Progenitor cell of endocrine pancreas (in vitro differentiated cells): ENCODE measurements at places on chromosomes 12 and 14.
A peak's percentile ranks its signal among the peaks of the same experiment; 100 is the strongest.

- DNase-seq, result no peak
Observed at GRCh38 chr12:6074427-6074826, 50.0 kb downstream of the VWF start.

- no peak for DNase-seq
Observed at GRCh38 chr12:118356809-118357256, 15.9 kb downstream of the TAOK3 start.

- peak; percentile 71 for DNase-seq
Observed at GRCh38 chr12:30926243-30927221, at the start of gene TSPAN11. Gene TSPAN11, plus strand, starts transcription at chr12:30926748. Its CDS starts 27,244 bp downstream, at chr12:30953992.

DNA sequence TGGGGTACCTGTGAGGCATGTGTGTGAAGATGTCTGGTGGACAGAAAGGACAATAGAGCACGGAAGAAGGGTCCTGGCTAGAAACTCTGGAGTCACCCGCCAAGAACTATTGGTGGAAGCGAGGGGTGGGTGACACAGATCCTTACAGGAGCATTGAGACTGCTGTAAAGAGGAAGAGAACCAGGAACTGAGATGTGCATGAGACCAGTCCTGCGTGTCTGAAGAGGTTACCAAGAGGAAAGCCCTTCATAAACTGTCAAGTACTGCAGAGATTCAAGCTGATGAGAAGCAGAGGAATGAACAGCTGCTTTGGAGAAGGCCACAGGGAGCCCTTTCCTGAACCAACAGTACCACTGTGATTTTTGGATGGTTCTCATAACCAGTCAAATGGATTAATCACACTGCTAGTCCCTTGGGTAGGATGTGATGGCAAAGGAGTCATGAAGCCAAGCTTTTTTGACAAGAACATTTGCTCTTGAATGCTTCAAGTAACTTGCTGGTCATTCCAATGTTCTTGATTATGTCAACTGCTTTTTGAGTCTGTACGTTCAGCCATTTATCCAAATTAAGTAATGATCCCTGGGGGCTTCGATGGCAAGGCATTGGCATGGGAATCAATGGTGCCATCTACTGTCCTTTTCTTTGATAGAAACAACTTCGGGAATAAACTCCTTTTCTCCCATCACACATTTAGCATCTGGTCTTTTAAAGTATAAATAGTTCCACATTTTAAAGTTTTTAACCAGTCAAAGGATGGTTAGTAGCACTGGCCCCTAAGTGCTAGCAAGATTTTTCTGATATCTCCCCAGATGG is 42.9 kb downstream of the GPR135 start:
- no peak for DNase-seq

GRCh38 chr14:64995291-64995690 is 8.6 kb downstream of the FNTB start:
- no peak for DNase-seq

DNA sequence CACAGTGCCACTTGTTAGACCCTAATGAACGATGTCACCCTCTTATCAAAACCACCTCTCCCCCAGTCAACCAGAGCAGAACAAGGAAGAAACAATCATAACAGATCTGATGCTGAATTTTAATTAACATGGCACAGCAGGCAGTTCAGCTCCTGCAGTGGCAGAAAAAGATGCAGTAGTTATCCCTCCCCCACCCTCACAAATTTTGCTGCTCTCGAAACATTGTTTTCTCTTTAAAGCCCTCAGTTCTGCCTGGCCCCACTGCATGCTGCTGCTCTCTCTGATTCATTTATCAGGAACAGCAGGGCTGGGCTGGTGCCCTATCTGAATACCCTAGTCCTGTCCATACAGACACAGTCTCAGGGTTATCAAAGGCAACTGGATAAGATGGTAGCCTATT is 12.2 kb downstream of the CCDC175 start:
- DNase-seq, result no peak

GRCh38 chr14:63993992-63994391 is 141.2 kb downstream of the SYNE2 start:
- DNase-seq, result no peak

DNA sequence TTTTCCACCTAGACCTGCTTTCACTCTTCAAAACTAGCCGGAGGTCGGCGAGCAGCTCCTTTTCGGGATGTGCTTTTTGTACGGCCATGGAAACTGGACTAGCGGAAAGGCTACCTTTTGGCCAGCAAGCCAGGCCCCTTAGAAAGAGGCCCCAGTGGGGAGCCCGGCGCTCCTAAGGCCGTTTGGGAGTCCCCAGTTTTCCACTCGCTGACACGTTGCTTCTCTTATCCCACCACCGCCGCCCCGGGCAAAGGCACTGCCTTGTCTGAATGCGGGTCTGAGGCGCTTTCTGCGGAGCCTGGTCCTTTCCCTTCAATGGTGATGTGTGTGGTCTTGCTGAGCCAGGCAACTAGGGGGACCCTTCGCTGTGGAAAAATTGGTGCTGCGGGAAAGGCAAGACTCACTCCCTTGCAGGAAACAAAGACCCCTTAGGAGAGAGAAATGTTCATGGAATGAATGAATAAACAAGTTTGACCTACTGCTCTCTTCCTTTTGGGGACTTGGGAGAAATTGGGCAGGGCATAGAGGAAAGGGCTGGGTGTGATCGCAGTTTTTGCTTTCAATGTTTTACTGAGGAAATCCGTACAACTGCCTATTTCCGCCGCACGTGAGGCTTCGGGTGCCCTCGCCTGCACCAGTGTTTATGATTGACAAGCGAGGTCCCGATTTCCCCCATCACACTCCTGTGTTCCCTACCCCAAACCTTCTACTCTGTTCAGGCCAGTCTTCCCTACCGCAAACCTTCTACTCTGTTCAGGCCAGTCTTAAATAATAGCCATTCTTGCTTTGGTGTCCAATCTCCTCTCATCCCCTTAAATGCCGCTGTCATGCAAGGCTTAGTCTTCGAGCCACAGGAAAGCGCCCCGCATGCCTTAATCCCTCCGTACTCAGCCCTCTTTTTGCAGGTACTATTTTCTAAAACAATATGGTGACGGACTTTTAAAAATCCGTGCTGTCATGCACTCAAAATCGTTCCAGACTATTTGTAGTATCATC is 1.0 kb upstream of the SLC38A2 start:
- peak; percentile 51 for DNase-seq

GRCh38 chr14:21257394-21257909 is 11.8 kb downstream of the HNRNPC start:
- DNase-seq, result no peak

GRCh38 chr14:55718551-55718950 is 138.5 kb downstream of the KTN1 start:
- DNase-seq, result no peak

DNA sequence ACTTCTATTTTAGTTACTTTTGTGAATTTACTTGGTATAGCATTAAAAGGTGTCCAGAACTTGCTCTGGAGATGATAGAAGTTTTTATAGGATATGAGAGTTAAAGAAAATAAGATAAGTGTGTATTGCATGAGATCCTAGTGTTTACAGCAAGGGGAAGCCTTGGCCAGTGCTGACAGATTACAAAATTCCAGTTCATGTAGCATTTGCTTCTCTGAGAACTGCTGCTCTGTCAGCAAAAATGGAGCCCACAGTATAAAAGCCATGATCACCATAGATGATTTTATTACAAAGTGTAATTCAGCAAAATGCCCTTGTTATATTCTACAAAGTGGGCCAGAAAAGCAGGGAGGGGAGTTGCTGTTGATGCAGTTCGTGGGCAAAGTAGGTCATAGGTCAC is 40.0 kb upstream of the ATF1 start:
- DNase-seq, result no peak

DNA sequence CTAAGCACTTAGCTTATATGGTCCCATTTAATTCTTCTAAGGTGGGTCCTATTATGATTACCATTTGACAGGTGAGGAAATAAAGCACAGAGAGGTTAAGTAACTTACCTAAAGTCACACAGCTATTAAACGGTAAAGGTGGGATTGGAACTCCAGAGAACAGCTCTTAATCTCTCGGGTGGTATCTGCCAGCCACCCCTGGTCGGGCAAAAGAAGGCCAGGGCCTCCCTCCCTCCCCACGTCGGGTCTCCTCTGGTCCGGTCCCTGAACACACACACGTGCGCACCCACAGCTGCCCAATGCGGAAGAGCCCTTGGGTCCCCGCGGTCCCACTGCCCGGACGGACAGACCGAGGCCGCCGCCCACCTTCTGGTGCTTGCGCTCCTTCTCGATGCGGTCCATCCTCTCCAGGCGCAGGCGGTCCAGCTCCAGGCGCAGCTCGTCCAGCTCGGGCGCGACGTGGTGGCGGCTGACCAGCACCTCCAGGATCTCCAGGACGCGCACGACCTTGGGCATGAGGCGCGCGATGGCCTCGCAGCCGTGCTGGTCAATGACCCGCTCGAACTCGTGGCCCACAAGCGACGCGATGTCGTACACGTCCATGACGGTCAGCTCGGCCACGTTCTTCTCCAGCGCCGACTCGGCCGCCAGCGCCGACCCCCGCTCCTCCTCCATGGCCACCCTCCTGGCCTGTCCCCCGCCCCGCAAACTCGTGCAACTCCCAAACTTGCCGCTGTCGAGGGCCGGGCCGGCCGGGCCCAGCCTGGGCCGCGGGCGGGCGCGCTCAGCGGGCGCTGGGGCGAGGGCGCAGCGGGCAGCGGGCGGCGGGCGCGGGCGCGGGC is 490 bp downstream of the RILPL1 start:
- DNase-seq, result peak; percentile 34

DNA sequence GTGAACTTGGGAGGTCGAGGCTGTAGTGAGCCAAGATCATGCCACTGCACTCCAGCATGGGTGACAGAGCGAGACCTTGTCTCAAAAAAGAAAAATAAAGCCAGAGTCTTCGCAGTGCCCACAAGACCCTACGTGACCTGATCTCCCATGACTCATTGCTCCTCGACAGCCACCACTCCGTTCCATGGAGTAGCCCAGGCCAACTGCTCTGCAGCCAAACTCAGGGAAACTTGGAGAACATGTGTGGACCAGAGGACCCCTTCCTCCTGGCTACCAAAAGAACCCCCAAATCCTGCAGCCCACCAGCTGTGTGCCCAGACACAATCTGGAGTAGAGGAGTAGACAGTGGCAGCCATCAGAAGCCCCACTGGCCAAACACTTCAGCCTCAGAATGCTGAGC is 32.1 kb upstream of the PPP2R5C start:
- DNase-seq, result no peak

DNA sequence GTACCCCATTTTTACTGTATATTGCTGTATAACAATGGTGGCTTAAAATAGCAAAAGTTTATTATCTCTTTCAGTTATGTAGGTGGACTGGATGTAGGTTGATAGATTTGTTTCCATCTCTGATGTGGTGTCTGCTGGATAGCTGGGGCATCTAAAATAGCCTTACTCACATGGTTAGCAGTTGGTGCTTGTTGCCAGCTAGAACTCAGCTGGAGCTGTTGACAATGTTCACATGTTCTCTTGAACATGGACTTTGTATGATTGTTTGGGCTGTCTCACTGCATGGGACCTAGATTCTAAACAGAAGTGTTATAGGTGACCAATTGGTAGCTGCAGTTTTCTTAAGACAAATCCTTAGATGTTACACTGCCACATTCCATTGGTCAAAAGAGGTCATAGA is 126.9 kb downstream of the GPHN start:
- no peak for DNase-seq

DNA sequence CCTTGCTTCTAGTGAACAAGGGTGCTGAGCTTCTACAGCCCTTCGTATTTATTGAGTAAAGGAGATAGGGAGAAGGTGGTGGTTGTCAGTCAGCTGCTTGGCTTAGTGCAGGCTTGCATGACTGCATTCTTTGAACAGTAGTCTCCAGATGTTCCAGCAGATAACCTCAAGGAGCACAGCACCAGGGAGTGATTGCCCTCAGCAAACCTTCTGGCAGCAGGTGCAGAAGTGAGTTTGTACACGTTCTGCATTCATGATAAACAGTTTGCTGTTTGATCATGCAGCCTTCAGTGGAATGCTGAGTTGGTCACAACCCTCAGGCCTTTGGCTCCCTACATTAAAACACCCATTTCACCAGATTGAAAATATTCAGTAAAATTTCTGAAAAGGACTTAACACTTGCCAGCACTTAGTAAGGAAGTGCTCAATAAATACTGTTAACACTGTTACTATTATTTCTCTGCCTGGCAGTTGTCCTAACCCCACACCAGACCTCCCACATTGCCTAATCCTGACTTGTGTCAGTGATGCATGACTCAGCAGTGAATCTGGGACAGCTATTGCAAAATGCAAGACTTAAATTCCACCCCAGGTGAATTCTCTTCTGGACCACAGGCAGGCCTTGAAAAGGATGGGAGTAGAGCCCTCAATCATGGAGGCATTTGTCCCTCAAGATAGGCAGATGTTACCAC is 18.9 kb upstream of the CARMIL3 start:
- DNase-seq, result no peak

DNA sequence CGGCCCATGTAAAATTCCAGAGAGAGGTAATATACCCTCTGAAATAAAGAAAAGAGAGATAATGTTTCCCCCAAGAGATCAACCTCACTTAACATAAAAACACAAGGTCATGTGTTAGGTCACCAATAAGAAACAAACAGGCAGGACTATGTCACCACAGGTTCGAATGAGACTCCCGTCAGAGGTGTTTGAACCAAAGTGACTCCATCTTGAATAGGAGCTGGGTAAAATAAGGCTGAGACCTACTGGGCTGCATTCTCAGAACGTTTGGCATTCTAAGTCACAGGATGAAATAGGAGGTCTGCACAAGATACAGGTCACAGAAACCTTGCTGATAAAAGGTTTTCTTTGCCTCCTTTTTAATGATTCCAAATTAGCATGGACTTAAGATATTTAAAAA is 6.5 kb downstream of the PYGL start:
- DNase-seq, result no peak

- DNase-seq, result no peak
Observed at GRCh38 chr12:132638541-132639408, 20.2 kb downstream of the P2RX2 start.

DNA sequence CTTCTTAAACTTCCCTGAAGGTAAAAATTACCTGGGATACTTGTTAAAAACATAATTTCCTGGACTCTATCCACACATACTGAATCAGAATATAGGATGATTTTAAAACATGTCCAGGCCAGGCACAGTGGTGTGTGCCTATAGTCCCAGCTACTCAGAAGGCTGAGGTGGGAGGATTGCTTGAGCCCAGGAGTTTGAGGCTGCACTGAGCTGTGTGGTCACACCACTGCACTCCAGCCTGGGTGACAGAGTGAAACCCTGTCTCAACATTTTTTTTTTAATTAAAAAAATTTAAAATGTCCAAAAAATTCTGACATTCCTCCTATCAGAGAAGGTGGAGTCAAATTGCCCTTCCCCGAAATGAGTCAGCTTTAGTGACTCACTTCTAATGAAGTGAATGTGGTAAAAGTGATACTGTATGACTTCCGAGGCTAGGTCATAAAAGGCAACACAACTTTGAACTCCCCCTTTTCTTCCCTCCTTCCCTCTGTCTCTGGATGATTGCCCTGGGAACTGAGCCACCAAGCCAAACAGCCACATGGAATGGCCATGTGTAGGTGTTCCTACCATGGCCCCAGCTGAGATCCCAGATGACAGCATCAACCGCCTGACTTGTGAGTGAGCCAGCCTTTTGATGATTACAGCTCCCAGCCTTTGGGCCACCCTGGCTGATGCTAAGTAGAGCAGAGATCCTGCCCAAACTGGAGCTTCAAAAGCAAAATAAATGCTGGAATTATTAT is 36.3 kb downstream of the LIMA1 start:
- DNase-seq, result no peak

- DNase-seq, result no peak
Observed at GRCh38 chr12:83089575-83089974, 402.9 kb downstream of the TMTC2 start.

GRCh38 chr12:65168681-65169319 is 583 bp upstream of the LEMD3 start:
- no peak for DNase-seq
